ENCODE measurements at places on chromosomes 12 and 14.

DNA sequence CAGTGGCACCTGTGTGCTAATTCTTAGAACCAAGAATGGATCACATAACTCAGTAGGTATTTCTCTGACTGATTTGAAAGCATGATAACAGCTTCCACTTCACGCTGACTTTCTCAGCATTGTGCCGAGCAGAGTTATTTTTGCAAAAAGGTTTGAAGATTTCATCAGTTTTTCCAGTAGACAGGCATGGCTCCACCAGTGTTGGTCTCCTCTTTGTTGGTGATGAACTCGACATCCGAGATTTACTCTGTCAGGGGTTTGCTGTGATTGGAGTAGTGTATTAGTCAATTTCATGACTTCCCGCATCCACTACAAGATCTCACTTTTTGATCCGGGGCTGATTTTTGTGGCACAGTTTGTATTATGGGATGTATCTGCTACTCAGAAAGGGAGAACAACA lies 85.3 kb downstream of the PRKCH start:
- no peak for DNase-seq

DNA sequence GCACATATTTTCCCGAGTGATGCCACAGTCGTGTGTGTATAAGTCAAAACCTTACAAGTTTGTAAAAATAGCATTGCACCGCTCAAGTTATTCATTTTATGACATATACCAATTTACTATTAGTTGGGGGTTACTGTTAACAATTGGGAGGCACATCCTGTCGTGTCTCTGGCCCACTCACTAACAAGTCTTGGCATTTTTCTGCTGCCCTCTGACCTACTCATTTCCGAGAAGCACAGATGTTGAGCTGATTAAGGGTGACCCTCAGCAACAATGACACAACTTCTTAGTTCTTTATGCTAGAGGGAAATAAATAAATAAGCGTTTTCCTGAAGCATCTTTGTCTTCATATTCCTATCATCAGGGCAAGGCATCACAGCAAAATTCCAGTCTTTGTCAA lies 6.8 kb upstream of the ATG14 start:
- DNase-seq = no peak

- DNase-seq = no peak
Measured at GRCh38 chr12:92585115-92585727, 117.6 kb upstream of the PLEKHG7 start.

- DNase-seq = no peak
Measured at GRCh38 chr12:107109726-107110719, 16.7 kb upstream of the CRY1 start.

DNA sequence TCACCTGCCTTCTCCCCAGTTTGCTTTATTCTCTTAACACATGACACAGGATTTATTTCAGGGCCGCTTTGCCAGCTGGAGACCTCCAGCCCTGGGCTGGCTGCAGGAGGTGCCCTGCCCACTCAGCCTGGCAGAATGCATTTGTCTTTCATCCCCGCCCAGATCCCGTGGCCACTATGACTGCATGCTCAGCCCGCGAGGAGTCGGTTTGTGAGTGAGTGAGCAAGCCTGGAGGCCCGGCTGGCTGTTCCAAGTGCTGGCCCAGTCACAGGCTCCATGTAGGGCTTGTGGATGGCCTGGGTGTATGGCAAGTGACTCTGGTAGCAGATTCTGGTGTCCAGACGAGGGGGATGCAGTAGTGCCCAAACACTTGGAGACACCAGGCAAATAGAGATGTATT lies 2.1 kb downstream of the TDP1 start:
- DNase-seq = no peak

GRCh38 chr12:93460003-93460402 lies 7.3 kb upstream of the MRPL42 start:
- DNase-seq = no peak

DNA sequence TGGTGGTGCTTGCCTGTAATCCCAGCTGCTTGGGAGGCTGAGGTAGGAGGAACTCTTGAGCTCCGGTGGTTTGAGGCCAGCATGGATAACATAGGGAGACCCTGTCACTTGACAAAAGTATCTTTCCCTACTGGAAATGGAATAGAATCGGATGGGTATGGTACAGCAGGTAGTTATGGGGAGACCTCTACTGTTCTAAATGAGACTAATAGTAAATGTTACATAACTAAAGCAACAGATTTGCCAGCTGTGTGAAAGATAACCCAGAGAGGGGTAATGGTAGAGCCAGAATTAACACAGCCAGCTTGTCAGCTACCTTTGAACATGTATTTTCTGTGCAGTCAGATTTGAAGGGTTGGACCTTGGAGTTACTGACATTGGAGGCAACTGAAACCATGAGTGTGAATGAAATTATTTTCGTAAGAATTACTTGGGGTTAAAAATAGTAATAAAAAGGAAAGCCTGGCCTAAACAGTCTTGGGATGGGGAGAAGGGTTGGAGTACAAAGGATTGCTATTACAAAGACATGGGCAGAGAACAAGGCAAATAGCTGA lies 21.7 kb upstream of the NUP107 start:
- DNase-seq = no peak

DNA sequence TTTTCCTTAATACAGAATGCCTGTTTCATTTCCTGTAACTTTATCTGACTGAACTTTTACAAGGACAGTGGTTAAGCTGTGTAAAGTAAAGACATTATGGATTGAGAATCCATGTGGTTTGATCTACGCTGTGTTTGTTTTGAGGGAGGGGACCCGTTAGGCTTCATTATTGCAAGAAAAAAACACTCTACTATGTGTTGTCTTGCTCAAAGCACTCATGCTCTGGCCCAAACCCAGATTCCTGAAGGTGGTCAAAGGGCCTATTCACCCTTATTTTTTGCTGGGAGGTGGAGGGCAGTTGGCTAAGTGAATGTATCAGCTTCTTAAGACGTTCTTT lies 11.9 kb downstream of the RNF10 start:
- DNase-seq = no peak

DNA sequence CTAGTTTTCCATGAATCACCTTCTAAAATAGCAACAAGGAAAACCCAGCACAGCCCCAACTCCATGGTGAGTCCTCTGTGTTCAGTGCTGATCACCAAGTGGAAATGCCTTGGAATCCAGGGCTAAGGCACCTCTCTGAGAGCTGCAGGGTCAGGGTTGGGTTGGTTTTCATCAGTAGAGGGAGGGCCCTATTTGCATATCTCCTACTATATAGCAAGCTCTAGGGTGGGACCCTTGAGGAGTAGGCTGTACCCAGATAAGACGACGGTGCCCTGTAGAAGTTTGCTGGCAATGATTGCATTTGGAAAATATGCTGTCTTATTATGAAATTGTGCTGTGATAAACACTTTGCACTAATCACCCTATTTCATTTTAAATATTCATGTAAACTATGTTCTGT lies 1011.8 kb downstream of the TMEM121 start:
- no peak for DNase-seq

DNA sequence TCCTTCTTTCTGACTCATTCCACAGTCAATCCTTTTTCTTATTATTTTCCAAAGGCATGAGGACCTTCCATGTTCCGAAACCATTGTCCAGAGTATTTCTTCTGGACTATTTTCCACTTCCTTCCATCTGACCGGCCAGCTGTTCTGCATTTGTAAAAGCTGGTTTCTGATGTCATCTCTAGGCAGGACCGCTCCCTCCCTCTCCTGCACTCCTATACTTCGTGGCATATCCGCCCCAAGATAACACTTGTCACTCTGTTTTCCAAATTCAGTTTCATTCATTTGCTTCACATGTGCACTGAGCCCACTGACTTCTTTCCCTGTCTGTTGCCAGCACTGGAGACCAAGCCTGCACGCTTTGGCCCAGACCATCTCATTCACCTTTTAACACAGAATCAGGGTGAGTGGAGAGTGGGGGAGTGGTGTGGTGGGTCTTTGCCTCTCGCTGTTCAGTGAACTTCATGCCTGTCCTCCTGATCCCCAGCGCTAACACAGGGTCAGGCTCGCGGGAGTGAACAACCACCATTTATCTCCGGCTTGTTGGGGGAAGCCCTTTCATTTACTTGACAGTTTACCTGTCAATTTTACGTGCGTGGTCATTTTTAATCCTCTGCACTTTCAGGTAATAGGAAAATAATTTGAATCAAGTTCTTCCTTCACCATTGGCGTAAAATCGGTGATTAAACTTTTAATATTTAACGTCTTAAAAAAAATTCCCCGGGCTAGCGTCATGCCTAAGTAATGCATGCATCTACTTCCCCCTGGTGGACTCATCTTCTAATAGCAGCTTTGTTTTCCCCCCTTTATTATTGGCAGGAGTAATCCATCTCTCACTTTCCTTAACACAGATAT lies 52.5 kb downstream of the C12orf75 start:
- peak; percentile 71 for DNase-seq

GRCh38 chr14:38073641-38074040 lies 134.1 kb upstream of the SSTR1 start:
- no peak for DNase-seq
